Activated CD8-positive, alpha-beta T cell treated with anti-CD3 and anti-CD28 coated beads for 36 hours (primary cell): ENCODE measurements at places on chromosomes 7 and 10.

- DNase-seq: no peak
These were observed 2.6 kb upstream of the KIAA1217 start for GRCh38 chr10:24206334-24206733.

DNA sequence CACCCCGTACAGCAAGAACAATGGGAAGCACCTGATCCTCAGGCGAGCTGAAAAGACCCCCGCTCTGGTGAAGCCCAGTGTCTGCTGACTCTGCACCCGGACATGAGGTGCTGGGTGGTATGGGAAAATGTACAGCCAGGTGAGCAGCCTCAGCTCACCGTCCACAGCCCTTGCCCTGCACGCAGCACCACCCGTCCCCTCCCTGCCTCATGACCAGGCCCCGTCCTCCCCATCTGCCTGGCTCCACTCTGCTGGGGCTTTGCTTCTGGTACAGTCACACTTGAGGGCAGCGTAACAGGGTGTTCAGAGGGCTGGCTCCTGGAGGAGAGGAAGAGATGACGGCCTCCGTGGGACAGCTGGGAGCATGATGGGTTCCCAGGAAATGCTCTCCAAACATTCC, 49.1 kb downstream of the NCAPG2 start:
- DNase-seq: no peak

DNA sequence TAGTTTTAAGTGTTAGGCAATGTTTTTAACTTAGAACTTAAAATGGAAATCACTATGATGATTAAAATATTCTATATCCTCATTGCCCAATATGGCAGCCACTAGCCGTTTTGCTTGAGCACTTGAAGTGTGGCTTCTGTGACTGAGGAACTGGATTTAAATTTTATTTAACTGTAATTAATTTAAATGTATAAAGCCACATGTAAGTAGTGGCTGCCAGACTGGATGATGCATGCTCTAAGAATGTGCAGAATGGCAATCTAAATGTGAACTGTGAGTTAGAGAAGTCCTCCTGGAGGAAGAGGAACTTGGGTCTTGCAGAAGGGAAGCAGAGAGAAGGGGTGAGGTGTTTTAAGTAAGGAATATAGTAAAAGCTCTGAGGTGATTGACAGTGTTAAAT, 451.4 kb downstream of the SUGCT start:
- DNase-seq: no peak

GRCh38 chr7:117045927-117046710, 92.8 kb downstream of the ST7 start:
- DNase-seq: no peak

DNA sequence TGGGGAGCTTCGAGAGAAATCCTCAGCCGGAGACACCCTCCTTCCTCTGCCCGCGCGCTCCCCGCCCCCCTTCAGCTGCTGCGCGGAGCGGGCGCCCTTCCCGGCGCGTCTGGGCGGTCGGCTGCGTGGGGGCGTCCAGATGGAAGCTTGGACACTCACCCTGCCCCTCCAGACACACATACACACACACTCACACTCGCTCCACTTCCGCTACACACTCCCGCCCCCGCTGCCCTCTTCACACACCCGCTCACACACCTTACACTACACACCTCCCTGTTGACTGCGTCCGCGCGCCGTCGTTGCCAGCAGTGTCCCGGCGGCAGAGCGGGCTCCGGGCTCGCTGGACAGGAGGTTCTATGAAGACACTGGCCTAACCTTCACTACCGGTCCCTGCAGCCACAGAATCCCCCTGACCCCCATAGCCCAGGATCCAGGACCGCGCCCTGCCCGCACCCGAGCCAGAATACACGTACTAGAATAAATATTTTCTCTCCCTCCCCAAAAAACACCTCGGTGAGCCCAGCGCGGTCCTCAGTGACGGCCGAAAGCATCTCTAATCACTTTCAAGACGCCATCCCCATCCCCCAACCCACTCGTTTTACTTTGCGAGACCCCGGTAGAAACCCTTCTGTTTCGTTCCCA, 1.1 kb upstream of the EGR2 start:
- peak; percentile 75 for DNase-seq

- DNase-seq: no peak
These were observed 931.7 kb upstream of the SORCS1 start for GRCh38 chr10:108095932-108096925.

- DNase-seq: no peak
These were observed 101.2 kb upstream of the PALS2 start for GRCh38 chr7:24472093-24472492.

DNA sequence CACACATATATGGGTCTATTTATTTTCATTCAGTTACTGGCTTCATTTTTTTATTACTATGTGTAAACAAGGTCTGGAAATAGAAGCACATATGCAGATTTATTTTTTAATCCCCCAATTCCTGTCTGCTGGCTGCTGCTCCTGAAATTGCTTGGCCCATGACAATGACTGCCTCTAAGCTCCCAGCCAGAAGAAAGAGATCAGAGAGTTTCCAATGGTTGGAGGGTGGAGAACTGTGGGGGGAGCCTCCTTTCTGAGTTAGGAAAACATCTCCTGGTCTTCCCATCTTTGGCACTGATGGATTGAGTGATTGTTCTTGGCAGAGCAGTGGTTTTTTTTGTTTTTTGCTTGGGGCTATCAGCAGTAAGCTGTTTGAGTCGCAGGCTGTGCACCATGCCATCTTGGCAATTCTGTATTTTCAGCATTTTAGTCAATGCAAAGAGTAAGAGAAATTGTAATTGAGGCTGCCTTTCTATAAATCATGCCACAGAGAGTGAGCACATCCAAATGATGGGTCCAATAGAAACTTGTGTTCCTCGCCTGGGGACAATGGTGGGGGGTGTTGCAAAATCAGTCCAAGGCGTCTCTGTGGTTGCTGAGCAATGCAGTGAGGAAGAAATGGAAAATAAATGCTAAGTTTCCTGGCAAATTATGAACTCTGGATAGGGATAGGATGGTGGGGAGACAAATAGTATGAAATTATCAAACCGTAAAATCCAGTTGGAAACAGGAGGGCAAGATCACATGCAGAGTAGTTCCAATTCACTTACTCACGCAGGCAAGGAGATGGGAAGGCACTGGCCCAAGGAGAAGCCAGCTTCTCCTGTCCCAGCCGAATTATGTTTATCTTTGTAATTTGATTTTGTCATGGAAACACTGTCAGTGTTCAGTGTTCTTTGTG, 382.4 kb downstream of the SORCS3 start:
- no peak for DNase-seq

DNA sequence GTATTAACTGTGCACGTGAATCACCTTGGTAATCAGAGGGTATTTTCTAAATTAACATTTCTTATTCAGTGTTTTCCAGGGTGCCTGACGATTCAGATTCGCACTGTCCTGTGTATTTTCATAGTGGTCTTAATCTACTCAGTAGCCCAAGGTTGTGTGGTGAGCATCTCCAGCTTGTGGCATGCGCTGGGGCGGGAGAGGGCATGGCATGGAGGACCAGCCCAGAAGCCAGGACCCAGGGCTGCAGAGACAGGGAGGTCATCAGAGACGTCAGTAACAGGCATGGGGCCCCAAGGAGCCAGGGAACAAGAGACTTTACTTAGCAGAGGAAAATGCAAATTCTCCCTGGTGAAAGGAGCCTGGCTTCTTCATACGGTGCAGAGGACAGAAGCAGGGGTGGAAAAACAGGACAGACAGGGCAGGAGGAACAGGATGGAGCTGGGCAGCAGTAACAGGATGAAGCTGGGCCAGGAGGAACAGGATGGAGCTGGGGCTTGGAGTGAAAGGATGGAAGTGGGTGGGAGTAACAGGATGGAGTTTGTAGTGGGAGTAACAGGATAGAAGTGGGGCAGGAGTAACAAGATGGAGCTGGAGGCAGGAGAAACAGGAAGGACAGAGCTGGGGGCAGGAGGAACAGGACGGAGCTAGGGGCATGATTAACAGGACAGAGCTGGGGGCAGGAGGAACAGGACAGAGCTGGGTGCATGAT, 110.9 kb downstream of the ADCY1 start:
- no peak for DNase-seq

GRCh38 chr7:36967387-36967786, 243.1 kb upstream of the AOAH start:
- DNase-seq: no peak

DNA sequence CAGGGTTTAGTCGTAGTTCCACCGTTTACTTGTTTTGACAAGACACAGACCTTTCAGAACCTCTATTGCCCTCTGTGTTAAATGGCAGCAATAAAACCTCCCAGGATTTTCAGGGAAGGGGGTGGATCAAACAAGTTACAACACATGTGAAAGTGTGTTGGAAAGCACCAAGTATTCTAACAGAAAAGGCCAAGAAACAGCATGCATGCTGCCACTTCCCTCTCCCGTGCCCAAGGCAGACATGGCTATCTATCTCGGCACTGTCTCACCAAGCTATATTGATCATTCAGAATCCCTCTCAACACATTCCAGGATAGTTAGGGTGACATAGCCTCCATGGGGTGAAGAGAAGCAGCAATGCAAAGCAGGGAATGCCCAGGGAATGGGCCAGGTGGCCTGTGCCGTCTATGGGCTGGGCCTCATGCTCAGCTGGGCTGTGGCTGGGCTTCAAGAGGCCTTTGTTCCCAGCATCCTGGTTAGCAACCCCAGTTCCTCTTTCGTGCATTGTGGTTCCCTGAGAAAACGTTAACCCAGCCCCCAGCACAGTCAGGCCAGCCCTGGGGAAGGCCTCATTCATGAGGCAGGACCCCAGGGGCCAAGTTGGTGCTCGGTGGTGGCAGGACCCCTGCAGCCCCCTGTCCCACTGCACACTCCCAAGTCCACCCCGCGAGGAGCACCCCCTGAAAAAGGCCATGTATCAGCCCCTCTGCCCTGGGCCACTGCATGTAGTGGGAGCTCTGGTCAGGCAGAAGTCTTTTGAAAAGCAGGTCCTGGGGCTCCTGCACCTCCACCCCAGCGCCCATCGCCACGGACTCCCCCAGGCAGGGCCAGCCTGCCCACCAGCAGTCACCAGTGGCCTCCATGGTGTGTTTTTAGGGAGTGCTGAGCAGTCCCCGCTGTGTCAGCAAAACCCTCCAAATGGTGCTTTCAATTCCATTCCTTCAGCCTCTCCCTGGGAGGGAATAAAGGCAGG, 25.5 kb downstream of the VSIR start:
- DNase-seq: no peak

GRCh38 chr10:3402187-3402751, 229.7 kb upstream of the PITRM1 start:
- no peak for DNase-seq

DNA sequence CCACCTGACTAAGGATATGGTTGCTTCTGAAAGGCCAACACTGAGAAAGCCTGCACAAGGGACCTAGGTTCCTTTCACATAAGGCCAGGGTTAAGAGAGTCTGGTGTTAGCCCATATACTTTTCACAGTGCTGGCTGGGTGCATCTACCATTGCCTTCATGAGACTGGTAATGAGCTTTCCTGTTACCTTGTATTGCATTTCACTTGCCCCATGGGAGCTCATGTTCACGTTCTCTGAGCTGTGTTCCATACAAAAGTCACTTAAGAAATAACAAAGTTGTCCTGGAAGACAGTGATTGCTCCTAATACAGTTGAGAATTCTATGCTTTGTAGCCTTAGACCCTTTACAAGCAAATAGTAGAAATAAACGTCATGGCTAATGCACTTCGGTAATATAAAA, 337.8 kb upstream of the TEX47 start:
- no peak for DNase-seq

DNA sequence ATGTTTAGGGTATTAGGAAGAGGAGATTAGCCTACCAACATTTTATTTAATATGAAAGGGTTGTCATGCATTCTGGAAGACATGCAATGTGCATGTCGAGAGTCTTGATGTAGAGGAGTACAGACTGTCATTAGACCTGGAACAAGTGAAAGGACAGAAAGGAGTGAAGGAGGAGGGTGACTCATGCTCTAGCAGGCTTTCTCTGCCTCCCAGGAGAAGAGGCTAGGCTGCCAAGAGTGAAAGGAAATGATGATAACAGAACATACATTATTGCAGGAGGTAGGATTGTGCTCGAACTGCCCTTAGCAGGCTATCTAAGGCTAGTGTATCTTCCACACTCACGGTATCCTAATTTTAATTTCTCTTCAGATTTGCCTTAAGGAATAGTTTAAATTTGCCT, 228.8 kb downstream of the EXOC4 start:
- DNase-seq: no peak

- no peak for DNase-seq
These were observed 9.0 kb upstream of the VSIR start for GRCh38 chr10:71782221-71782916.

- DNase-seq: no peak
These were observed 41.2 kb downstream of the FGFR2 start for GRCh38 chr10:121556918-121557573.

GRCh38 chr7:142892951-142893350, 7.4 kb upstream of the TRPV6 start:
- no peak for DNase-seq

- DNase-seq: no peak
These were observed 202.4 kb downstream of the SH2D4B start for GRCh38 chr10:80739963-80740715.

DNA sequence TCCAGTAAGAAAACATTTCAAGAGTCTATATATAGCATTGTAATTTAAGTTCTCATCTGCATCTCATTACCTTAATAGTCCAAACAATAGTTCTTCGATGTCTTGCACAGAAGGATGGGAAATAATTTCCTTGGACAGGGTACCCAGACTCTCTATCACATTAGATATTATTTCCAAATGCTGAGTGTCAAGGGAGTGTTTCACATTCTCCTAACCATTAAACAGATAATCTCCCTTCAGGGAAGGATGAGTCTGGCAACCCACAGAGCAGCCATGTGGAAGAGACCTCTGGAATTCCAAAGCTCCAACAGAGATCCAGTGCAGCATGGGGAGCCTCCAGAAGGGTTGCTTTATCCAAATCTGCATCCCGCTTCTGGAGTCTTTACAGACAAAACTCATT, 89.6 kb downstream of the FZD1 start:
- DNase-seq: no peak

DNA sequence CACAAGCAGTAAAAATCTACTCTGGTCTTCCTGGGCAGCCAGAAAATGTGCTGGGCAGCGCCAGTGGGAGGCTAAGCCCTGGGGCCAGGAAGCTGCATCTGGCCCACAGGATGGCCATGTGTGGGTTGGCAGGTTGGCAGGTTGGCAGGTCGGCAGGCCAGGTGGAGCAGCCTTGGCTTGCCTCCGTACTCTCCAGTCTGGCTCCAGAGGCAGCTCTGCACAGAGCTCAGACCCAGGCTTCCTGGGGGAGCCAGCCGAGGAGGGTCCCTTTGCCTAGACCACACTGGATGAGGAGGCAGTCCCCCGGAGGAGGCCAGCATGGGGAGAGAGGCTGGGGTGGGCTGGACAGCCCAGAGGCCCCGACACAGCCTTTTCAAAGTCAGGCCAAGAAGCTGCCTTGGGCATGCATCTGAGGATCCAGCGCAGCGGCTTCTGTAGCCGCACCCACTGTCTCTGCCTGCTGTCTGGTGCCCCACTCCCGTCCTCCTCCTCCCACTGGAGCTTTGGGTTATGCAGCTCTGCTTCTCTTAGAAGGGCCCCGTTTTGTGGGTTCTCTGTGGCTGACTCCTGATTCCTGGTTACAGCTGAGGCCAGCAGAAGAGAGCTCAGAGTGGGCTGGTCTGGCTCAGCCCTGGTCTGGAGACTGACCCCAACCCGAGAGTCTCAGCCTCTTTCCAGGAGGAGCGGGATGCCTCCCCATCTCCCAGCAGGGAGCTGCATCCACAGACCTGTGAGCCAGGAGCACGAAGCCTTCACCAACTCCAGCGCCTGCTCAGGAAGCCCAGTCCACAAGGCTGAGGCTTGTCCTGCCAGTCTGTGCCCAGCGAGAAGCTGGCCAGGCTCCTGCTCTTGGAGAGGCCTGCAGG, 44.6 kb downstream of the CFAP46 start:
- no peak for DNase-seq
